ENCODE measurements at places on chromosomes 6 and 20.

DNA sequence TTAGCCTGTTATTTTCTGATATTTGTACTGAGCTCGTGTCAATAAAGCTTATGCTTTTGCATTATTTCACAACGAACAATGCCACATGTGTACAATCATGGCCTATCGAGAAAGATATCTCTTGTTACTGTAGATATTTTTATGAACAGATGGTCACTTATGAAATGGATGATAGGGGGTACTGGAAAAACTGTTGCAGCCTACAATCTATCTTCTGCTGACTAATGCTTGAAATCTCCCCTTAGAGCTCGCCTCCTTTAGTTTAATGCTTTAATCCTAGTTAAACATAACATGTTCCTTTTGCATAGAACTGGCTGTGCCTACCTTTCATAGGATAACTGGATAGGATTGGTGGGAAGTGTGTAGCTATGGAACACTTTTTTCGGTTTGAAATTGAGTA lies 296.2 kb downstream of the FARS2 start:
- DNase-seq: no peak

DNA sequence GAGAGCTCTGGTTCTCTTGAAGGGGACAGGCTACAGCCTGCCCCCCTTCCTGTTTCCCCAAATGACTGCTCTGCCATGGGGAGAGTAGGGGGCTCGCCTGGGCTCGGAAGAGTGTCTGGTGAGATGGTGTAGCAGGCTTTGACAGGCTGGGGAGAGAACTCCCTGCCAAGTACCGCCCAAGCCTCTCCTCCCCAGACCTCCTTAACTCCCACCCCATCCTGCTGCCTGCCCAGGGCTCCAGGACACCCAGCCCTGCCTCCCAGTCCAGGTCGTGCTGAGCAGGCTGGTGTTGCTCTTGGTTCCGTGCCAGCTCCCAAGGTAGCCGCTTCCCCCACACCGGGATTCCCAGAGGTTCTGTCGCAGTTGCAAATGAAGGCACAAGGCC lies 9.8 kb downstream of the VEGFA start:
- DNase-seq: no peak

DNA sequence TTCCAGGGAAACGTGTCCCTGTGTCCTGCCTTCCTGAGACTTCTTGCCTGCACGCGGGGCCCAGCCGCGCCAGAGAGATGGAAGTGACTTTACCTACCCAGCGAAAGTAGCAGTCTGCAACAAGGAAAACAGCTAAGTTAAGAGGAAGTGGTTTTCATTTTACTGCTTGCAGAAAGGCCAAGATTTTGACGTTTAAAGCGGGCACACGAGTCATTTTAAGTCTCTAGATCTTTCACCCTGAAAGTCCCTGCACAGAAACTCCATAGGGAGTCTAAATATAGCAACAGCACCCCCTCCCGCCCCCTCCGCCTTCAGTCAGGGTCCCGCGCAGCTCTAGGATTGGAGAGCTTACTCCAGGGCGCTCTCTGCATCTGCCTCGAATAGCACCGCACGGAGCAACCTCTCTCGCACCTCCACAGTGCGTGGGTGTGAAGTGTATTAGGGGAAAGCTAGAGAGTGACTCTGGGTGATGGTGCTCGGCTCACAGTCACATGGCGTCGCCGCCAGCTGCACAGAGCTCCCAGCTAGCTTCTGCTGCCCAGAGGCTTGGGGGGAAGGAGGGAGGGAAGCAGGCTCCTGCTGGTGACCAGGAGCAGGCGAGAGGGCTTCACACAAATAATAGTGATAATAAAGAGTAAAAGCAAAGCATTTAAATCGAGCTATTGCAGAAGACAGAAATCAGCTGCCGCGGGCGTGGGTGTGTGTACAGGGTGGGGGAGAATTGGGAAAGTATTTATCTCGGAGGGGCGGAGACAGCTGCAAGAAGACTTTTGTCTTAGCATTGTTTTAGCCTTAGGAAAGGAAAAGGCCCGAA lies 1.8 kb upstream of the KCNQ5 start:
- DNase-seq: peak; percentile 8

DNA sequence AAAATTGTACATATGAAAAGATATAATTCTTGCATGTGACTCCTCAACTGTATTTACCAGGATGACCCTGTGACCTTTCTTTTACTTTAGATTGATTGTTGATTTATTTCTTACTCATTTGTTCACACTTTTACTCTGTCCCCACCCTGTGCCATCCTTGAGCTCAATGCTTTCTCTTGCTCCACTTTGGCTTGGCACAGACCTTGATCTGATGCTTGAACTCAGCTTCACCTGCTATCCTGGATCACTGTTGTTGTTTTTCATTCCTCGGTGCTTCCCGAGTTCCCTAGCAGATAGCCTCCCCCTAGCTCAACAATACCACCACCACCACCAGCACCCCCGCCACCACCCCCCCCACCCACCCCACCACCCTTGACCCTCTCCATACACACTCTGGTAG lies 102.1 kb downstream of the EYA4 start:
- DNase-seq: no peak

DNA sequence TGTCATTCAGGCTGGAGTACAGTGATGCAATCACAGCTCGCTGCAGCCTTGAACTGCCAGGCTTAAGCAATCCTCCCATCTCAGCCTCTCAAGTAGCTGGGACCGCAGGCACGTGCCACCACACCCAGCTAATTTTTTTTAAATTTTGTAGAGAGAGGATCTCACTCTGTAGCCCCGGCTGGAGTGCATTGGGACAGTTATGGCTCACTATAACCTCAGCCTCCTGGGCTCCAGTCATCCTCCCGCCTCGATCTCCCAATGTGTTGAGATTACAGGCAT lies 86.5 kb downstream of the SERAC1 start:
- DNase-seq: no peak

DNA sequence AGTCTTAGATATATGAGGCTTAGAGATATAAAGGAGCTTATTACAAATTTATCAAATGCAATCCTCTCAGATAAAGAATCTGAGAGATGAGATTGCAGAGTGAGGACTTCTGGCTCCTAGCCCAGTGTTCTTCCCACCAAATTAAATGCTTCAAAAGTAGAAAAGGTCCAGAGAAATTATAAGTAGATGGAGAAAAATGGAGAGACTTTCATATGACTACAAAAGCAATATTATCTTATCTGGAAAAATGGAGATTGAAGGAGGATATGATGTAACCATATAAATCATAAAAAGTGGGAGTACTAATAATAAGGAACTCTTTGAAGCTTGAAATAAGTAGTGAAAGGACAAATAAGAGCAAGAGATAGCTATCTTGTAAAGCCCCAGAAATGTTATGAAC lies 2.8 kb downstream of the KCTD20 start:
- no peak for DNase-seq

DNA sequence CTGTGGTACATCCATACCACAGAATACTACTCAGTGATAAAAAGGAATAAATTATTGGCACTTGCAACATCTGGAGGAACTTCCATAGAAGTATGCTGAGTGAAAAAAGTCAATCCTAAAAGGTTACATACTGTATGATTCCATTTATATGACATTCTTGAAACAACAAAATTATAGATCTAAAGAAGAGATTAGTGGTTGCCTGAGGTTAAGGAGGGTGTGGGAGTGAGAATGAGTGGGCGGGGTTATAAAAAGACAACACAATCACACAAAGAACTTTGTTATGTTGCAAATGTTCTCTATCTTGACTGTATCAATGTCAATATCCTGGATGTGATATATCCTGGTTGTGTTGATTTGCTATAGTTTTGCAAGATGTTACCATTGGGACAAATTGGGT lies 21.2 kb downstream of the SNRPB start:
- DNase-seq: no peak

DNA sequence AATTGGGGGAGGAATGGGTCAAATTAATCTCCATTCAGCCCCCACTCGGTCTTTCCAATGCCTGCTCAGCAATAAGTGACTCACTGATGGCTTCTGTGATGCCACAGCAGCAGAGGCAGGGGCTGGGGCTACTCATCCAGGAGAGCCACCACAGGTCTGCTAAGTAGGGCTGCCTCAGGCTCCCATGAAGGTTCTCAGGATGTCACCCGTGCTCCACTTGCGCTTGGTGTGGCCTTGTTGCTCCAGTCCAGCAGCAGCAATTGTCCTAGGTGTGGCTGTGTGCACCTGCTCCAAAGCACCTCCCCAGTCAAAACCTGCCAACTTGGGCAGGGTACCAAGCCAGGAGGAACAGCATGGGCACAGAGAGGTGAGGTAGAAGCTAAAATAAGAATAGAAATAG lies 627 bp upstream of the LY6G6C start:
- DNase-seq: no peak
